ENCODE measurements at places on chromosomes 2 and 18. TPM values are rescaled to one million over a fixed set of nuclear protein-coding genes. Genes with fewer than 3 reads are reported as not detected.

- no peak overlapping the region for H3K4me3 ChIP-seq
- no peaks in the 10 kb centered on the region for H3K36me3 ChIP-seq
- no peak for DNase-seq
- H3K27me3 ChIP-seq, result no peaks in the 10 kb centered on the region
- no peak overlapping the region for H3K27ac ChIP-seq
Measured at GRCh38 chr2:227125506-227125905, 38.5 kb downstream of the COL4A4 start.

The DSC3 gene
- total RNA-seq, result 0.40 TPM

- H3K4me3 ChIP-seq, result no peak overlapping the region
- H3K27ac ChIP-seq, result no peak overlapping the region
- no peaks in the 10 kb centered on the region for H3K36me3 ChIP-seq
- H3K4me1 ChIP-seq, result 0 out of 2 replicates have a peak, but pooled peaks cover 3% of the 10 kb centered on the region
- H3K27me3 ChIP-seq, result peaks cover 7% of the 10 kb centered on the region
- peak; percentile 65 for DNase-seq
Measured at GRCh38 chr2:71545572-71546274, 92.4 kb downstream of the DYSF start.

The IL36RN gene
- total RNA-seq, result not detected

- DNase-seq, result no peak
- peaks cover 6% of the 10 kb centered on the region for H3K27me3 ChIP-seq
- H3K27ac ChIP-seq, result no peak overlapping the region
- no peak overlapping the region for H3K4me3 ChIP-seq
- H3K4me1 ChIP-seq, result no peaks in the 10 kb centered on the region
- no peaks in the 10 kb centered on the region for H3K36me3 ChIP-seq
Measured at GRCh38 chr2:152223977-152224376, 48.4 kb upstream of the STAM2 start.

GRCh38 chr2:24926602-24927252, 6.7 kb upstream of the ADCY3 start:
- DNase-seq, result no peak
- H3K27me3 ChIP-seq, result no peaks in the 10 kb centered on the region
- no peak overlapping the region for H3K4me3 ChIP-seq

- H3K36me3 ChIP-seq, result no peaks in the 10 kb centered on the region
- H3K27me3 ChIP-seq, result no peaks in the 10 kb centered on the region
Measured at GRCh38 chr18:34039611-34040010, 185.1 kb downstream of the NOL4 start.

DNA sequence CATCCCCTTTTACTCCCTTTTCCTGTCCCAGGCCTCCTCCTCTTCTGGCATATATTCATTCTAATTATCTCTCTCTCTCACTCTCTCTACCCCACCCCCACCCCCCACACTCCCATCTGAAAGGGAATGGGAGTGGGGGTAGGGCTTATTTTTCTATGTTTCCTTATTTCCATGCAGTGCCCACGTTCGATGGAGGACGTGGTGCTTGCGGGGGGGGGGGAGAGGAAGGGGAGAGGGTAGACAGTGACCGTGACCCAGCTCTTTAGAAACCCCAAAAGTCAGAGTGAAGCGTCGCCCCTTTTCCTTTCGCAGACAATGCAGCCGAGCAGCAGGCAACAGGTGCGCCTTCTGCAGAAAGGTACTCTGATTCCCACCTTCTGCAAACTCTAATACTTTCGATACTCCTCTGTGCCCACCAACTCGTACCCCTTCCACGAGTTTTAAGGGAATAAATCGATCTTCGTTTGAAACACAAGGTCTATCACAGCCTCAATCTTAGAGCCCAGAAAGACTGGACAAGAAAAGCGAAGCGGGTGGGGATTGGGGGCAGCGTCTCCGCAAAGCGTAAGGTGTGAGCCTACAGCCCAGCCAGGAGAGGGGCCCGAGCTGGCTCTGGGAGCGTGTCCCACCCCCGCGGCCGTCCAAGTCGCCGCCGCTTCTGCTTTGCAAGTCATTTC, 891 bp upstream of the NR4A2 start:
- peak overlapping the region; percentile 80 for H3K4me3 ChIP-seq
- peak; percentile 52 for DNase-seq
- H3K36me3 ChIP-seq, result peaks cover 10% of the 10 kb centered on the region
- H3K27me3 ChIP-seq, result no peaks in the 10 kb centered on the region
- peak overlapping the region; percentile 88 for H3K27ac ChIP-seq
- H3K4me1 ChIP-seq, result peaks cover 7% of the 10 kb centered on the region

DNA sequence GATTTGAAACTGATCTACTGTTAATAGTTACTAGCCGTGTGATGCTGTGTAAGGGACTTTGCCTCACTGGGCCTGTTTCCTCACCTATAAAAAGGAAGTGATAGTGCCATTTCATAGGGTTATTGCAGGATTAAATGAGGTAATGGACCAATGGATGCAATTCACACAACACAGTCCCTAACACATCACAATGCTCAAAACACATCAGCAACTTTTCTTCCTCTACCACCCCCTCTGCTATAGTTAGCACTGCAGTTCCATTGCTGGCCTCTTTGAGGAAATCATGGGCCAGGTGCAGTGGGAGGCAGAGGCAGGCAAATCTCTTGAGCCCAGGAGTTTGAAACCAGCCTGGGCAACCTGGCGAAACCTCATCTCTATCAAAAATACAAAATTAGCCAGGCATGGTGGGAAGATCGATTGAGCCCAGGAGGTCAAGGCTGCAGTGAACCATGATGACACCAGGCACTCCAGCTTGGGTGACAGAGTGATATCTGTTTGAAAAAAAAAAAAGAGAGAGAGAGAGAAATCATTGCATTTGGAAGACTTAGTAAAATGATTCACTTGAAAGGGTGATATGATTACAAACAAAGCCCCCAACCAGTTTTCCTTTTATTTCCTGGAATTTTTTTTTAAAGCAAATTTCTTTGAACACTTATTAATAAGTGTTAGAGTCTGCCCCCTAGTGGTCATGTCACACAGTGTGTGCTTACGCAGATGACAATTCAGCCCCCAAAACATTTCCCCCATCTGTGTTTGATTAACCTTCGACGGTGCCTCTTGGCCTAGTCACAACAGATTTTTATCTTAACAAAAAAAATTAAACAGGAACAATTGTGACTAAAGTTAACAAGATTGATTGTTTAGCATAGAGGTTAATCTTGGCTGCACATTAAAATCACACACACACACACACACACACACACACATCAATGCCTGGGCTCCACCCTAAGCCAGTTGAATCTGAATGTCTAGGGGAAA, 88.6 kb upstream of the BCL11A start:
- no peak overlapping the region for H3K4me3 ChIP-seq
- DNase-seq, result peak; percentile 46
- no peaks in the 10 kb centered on the region for H3K4me1 ChIP-seq
- H3K36me3 ChIP-seq, result no peaks in the 10 kb centered on the region
- no peak overlapping the region for H3K27ac ChIP-seq

- H3K36me3 ChIP-seq, result no peaks in the 10 kb centered on the region
- DNase-seq, result no peak
- H3K4me3 ChIP-seq, result no peak overlapping the region
- H3K4me1 ChIP-seq, result no peaks in the 10 kb centered on the region
- no peak overlapping the region for H3K27ac ChIP-seq
- no peaks in the 10 kb centered on the region for H3K27me3 ChIP-seq
Measured at GRCh38 chr18:49137093-49137492, 186.3 kb upstream of the SMAD7 start.

- peaks cover 21% of the 10 kb centered on the region for H3K4me1 ChIP-seq
- DNase-seq, result peak; percentile 19
- no peaks in the 10 kb centered on the region for H3K36me3 ChIP-seq
- H3K27me3 ChIP-seq, result no peaks in the 10 kb centered on the region
- no peak overlapping the region for H3K4me3 ChIP-seq
Measured at GRCh38 chr2:33134086-33134771, 187.5 kb downstream of the LTBP1 start.

The MAP4K4 gene
- 64.1 TPM for total RNA-seq

DNA sequence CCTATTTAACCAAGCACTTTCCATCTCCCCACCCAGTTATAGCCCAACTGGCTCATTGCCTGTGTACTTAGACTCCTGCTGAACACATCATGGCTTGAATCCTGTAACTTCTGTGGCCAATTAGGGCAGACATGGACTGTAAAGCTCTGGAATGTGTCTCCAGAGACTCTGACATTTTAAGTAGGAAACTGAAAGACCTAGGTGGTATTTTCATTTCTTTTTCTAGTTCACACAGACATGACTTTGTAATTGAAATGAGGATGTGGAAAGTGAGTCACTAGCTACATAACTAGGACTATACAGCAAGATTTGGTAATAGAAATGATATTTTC, 12.2 kb downstream of the DOK1 start:
- no peaks in the 10 kb centered on the region for H3K36me3 ChIP-seq
- H3K4me3 ChIP-seq, result no peak overlapping the region
- no peak overlapping the region for H3K27ac ChIP-seq
- no peaks in the 10 kb centered on the region for H3K27me3 ChIP-seq

DNA sequence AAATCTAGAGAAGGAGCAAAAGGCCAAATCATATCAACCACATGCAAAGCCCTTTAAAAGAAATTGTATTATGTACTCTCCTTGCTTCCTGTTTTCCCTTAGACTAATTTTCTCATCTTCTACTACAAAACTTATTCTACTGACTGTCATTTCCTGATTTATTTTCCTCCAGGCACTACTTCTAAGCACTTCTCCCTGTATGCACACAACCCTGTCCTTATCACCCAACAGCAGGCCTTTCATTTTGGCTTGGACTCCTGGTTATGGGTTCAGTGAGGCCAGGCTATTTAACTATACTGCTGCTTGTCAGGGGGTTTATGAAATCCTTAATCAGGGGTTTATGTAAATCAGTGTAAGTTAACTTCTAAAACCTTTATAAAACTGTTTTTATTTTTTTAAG, 205.1 kb upstream of the FAM98A start:
- no peaks in the 10 kb centered on the region for H3K36me3 ChIP-seq
- no peak for DNase-seq
- H3K27me3 ChIP-seq, result no peaks in the 10 kb centered on the region
- H3K27ac ChIP-seq, result no peak overlapping the region
- H3K4me3 ChIP-seq, result no peak overlapping the region

GRCh38 chr2:193935114-193935513, 1721.9 kb upstream of the SLC39A10 start:
- H3K36me3 ChIP-seq, result no peaks in the 10 kb centered on the region
- no peak overlapping the region for H3K4me3 ChIP-seq
- DNase-seq, result no peak
- no peaks in the 10 kb centered on the region for H3K4me1 ChIP-seq
- no peak overlapping the region for H3K27ac ChIP-seq

- DNase-seq, result no peak
- no peaks in the 10 kb centered on the region for H3K36me3 ChIP-seq
- H3K27me3 ChIP-seq, result peaks cover 10% of the 10 kb centered on the region
- no peak overlapping the region for H3K27ac ChIP-seq
- H3K4me3 ChIP-seq, result no peak overlapping the region
Measured at GRCh38 chr2:120600786-120601185, 134.9 kb upstream of the GLI2 start.

DNA sequence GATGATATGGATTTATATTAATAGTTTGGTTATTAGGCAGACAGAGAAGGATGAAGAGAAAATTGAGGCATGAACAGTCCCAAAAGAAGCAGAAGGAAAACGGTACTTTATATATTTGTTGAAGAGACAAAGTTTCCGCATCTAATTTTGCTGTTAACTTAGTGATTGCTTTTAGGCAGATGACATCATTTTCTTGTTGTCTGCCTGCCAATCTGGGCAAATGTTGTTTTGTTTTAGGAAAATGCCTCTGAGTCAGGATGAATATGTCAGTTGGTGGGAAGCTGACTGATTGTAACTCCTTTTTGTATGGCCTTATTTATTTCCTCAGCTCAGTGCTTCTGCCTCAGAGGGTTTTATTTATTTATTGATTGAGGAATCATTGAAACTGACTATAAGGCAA, 52.5 kb upstream of the CAVIN2 start:
- H3K4me1 ChIP-seq, result no peaks in the 10 kb centered on the region
- H3K36me3 ChIP-seq, result no peaks in the 10 kb centered on the region
- H3K4me3 ChIP-seq, result no peak overlapping the region

The NTSR2 gene
- not detected for total RNA-seq

The TGFA gene
- not detected for total RNA-seq
